Activated T-cell treated with anti-CD3 and anti-CD28 coated beads, Interleukin-2, amount 50 U/mL, for 48 hours (primary cell): ENCODE measurements at places on chromosomes 6 and 20.
A peak's percentile ranks its signal among the peaks of the same experiment; 100 is the strongest.

- no peak for DNase-seq
These were observed 408.1 kb upstream of the MARCKS start for GRCh38 chr6:113449051-113449450.

DNA sequence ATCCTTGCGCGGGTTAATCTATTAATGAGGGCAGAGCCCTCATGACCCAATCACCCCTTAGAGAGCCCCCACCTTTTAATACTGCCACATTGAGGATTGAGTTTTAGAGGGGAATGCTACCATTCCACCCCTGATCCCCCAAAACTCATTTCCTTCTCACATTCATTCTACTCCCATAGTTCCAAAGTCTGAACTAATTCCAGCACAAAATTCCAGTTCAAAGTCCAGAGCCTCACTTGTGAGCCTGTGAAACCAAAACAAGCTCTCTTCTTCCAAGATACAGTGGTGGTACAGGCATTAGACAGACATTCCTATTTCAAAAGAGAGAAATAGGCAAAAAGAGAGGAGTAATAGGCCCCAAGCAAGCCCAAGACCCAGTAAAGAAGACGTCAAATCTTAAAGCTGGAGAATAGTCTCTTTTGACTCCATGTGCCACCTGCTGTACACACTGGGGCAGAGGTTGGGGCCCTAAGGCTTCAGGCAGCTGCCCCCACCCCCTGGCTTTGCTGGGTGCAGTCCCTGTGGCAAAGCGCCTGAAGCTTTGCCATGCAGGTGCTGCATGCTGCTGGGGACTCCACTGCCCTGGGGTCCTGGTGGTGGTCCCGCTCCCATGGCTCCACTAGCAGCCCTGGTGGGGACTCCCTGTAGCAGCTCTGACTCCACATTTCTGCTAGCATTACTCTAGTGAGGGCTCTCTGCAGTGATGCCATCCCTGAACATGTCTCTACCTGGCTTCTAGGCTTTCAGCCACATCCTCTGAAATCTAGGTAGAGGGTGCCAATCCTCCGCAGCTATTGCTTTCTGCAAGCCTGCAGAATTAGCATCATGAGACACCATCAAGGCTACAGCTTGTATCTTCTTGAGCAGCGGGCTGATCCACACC is 41.3 kb downstream of the RSPH3 start:
- no peak for DNase-seq

DNA sequence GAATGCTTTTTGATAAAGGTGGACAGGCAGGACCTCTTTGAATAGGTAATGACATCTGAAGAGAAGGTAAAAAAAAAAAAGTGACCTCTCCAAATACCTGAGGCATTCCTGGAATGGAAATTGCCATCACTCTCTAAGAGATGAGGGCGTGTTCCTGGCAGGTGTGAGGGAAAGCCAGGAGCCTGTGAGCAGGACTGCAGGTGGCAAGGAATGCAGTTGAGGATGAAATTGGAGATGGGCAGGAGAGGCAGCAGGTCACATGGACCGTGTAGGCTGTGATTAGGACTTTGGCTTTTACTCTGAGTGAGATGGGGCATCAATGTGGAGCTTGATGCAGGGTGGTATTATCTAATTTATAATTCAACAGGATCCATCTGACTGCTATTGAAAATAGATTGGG is 227.4 kb downstream of the LRFN2 start:
- no peak for DNase-seq

- DNase-seq: no peak
These were observed 1.6 kb downstream of the CCDC170 start for GRCh38 chr6:151495380-151495779.

GRCh38 chr6:52616059-52616690 is 39.3 kb upstream of the TRAM2 start:
- DNase-seq: no peak

DNA sequence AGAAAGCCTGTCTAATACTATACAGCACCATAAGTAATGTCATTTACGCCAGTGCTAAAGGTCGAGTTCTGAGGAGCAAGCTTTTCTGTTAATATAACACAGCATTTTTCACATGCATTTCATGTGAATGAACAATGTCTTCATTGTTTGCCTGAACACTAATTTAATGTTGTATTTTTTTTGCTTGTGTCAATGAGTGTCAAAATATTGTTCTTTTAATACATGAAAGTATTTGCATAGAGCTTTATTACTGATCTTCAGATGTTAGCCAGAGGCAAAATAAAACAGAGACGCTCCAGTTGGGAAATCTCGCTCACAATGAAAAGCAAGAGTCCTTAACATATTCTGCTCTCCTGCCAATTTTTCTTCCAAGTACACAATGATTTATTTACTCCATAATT is 151.8 kb downstream of the FOXC1 start:
- no peak for DNase-seq

DNA sequence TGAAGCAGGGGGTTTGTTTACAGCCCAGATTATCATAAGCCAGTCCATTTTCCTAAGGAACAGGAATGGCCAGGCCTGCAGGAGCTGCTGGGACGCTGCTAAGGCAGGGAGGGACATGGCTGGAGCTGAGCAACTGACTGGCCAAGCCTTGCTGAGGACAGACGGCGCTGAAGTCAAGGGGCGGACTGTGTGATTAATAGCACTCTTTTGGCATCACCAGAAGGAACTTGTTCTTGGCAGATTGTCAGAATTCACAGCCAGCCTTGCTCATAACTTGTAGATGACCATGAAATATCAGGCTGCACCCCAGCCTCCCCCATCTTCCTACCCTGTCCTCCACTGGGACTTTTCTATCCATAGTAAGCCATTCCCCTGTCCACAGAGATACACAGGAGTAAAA is 218.8 kb upstream of the RNF24 start:
- no peak for DNase-seq

- DNase-seq: no peak
These were observed 23.6 kb downstream of the RWDD2A start for GRCh38 chr6:83216806-83217205.

- DNase-seq: peak; percentile 37
These were observed 8.1 kb downstream of the SYNJ2 start for GRCh38 chr6:157989541-157990289.

DNA sequence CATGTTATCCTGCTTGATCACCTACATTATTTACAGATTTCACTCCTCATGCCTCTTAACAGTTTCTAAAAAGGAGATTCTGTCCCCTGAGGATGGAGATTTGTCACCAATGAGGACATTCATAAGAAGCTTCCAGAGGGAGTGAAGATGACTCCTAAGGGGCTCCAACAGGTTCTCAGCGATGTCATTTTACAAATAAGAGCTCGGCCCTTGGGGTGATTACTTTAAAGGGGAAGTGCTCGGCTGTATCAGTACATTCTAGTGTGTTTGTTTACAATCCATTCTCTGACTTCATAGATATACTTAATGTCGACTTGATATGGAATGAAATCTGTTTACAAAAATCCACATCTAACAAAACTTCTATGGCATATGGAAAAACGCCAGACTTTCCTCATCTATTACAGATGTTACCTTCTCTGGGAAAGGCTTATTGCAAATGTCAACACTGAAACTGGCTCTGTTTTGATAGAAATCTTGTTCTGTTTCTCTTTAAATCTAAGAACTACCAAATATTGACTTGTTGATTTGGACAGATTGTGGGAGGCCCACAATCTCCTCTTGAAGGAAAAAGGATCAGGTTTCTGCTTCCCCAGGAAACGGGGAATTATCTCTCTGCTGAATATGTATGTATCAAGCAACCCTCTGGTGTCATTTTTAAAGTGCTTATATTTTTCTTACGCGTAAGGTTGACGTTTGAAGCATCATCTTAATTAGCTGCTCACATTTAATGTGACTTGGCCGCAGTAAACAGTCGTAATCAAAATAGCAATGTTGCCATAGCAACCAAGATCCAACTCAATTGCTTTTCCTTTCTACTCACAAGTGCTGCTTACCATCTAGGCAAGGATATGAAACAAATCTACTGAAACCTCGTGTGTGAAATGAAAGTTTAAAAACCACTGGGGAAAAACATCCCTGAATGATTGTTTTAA is 95.7 kb downstream of the SHLD1 start:
- no peak for DNase-seq

DNA sequence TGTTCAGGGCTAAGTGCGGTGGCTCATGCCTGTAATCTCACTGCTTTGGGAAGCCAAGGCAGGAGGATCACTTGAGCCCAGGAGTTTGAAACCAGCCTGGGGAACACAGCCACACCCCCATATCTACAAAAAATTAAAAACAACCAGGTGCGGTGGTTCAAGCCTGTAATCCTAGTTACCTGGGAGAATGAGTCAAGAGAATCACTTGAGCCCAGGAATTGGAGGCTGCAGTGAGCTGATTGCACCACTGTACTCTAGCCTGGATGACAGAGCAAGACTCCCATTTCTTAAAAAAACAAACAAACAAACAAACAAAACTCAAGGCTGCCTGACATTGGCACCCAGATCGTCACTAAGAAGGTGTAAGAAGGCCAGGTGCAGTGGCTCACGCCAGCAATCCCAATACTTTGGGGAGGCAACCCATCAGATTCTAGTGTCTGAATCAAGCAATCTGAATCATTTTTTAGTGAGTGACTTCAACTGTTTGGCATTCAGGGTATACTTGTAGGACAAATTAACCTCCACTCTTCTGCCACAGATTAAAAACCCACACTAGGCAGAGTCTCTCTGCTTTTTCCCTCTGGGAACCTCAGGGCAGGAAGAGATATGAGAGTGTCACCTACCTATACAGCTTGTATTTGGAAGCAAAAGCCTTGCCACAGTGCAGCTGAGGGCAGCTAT is 6.1 kb downstream of the PLAGL2 start:
- no peak for DNase-seq
